ENCODE measurements at places on chromosomes 13 and 19.

GRCh38 chr19:19256072-19256969, 16.8 kb downstream of the TM6SF2 start:
- no peak for DNase-seq

DNA sequence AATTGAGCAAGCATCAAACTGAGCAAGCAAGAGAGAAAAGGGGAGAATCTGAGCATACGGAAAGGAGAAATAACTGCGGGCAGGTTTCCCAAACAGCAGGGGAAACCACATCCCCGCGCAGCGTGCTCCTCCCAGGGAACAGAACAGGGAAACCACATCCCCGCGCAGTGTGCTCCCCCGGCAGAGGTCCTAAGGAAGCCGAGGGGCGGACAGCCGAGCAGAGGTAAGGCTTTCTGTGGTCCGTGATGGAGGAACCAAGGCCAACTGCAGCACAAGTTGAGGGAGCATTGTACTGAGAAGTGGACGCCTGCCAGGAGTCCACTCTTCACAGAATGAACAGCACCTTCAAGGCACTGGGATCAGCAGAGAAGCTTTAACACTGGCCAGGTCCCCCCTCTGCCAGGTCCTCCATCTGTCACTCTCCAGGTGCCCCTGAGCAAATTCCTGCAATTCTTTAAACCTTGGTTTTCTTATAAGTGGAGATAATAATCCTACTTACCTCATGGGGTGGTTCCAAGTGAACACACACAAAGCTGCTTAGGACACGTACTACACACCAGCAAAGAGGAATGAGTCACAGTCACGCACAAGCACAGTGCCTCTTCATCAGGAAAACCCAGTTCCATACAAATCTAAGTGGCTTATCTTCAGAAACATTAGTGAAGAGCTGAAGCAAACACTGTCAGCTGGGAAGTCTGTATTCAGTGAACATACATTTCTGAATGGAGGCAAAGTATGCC, 23.0 kb upstream of the LAMP1 start:
- DNase-seq, result no peak

GRCh38 chr13:113275387-113275786, 21.7 kb upstream of the LAMP1 start:
- DNase-seq, result no peak

DNA sequence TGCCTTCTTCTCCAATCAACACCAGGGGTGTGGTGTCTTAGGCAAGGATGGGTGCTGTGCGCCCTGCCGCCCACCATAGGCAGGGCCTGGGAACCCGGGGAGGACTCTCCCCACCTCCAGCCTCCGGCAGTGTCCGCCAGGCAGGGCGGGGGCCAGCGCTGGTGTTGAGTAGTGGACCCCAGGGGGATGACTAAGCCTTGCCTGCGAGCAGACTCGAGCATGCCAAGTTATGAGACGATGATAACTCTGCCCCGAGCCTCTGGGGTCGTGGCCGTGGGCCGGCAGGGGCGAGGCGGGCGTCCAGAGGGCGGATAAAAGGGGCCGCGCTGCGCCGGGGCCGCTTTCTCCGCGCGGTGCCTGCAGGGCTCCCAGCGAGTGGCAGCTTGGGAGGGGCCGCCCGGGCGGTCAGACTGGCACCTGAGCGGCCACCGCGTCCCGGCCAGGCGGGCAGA, at the start of gene MEDAG:
TSS of gene MEDAG (plus strand) at position 340 of the 452 bp plus-strand sequence. CDS start 245 bp downstream, outside the sequence.
- no peak for DNase-seq

- no peak for DNase-seq
Measured at GRCh38 chr13:48539550-48539949, 6.7 kb upstream of the RCBTB2 start.

DNA sequence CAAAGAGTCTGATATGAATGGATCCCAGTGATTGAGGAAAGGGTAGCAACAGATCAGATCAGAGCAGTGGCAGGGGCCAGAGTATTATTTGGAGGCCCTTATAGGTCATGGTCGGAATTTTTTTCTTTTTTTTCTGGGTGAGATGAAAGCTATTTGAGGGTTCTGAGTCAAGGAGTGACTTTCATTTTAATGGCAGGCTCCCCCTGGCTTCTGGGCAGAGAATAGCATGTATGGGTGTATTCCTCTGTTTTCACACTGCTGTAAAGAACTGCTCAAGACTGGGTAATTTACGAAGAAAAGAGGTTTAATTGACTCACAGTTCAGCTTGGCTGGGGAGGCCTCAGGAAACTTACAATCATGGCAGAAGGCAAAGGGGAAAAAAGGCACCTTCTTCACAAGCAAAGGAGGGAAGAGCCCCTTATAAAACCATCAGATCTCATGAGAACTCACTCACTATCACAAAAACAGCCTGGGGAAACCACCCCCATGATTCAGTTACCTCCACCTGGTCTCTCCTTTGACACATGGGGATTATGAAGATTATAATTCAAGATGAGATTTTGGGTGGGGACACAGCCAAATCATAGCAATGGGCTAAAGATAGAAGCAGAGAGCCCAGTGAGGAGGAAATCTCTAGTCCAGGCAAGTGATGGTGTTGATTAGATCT, 3.0 kb upstream of the SLC6A16 start:
- peak; percentile 24 for DNase-seq

Data from type B pancreatic cell (in vitro differentiated cells).